ENCODE measurements at places on chromosomes 3 and 15.

GRCh38 chr3:122530164-122530563, 15.4 kb upstream of the KPNA1 start:
- no peak for DNase-seq

GRCh38 chr3:189995129-189995528, 125.6 kb downstream of the P3H2 start:
- DNase-seq: no peak

DNA sequence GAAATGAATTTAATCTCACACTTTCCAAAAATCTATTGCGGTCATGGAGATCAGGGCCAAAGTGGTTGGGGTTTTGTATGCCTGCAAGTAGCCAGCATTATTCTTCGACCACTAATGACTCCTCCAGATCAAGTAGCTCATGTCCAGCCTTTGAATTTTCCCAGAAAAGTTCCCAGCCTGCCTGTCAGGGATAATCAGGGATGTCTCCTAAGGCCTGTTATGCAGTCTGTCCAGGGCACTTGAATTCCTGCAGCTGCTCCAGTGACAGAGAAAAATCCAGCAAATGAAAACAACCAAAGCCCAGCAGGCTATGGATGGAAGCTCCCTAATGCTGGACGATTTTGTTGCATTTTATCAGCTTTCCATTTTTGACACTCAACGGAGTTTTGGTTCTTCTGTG, 215.4 kb downstream of the ADAMTSL3 start:
- DNase-seq: no peak

GRCh38 chr15:78637776-78638435, 3.1 kb downstream of the CHRNB4 start:
- no peak for DNase-seq

DNA sequence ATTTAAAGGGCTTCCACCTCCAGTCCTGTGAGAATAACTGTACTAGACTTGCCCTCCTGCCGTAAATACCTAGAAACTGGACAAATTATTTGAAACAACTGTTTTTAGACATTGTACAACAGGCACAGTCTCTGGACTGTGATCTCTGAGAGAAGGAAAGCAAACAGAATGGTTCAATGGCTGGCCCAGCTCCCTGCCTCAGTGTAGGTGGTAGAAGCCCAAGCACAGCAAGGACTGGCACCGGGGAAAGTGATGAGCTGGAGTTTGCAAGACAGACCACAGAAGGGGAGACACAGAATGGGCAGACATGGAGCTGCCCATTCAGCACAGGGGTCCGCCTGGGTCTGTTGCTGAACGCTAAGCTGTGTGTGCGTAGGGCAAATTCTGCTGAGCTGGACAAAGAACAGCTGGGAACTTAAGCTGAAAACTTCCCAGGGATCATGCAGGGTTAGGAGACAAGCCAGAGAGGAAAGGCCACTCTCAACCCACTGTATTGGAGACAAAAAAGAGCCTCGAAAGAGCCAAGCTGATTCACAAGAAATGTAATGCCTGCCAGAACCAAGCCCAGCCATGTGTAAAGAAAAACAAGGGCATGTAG, 52.6 kb upstream of the SEC61A1 start:
- no peak for DNase-seq
